ENCODE measurements at places on chromosomes 16 and 17. TPM values are rescaled to one million over a fixed set of nuclear protein-coding genes. Genes with fewer than 3 reads are reported as not detected.

DNA sequence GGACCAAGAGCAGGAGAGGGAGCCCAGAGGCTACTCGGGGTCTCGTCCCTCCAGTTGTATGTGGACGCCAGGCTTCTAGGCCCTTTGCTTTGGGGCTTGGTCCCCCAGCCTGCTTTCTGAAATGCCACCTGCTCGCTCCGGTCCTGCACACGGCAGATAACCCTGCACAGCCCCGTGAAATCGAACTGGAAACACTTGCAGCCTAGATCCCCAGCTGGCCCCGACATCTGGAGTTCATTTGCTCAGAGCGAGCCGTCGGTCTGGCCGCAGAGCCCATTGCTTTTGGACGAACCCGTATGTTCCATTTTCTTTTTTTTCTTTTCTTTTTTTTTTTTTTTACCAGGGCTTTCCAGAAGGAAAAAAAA, 22.9 kb downstream of the C1QTNF1 start:
- peak; percentile 60 for DNase-seq

GRCh38 chr16:86193528-86194193, 294.7 kb downstream of the IRF8 start:
- no peak for DNase-seq

The ENO3 gene
- total RNA-seq, result 246 TPM

DNA sequence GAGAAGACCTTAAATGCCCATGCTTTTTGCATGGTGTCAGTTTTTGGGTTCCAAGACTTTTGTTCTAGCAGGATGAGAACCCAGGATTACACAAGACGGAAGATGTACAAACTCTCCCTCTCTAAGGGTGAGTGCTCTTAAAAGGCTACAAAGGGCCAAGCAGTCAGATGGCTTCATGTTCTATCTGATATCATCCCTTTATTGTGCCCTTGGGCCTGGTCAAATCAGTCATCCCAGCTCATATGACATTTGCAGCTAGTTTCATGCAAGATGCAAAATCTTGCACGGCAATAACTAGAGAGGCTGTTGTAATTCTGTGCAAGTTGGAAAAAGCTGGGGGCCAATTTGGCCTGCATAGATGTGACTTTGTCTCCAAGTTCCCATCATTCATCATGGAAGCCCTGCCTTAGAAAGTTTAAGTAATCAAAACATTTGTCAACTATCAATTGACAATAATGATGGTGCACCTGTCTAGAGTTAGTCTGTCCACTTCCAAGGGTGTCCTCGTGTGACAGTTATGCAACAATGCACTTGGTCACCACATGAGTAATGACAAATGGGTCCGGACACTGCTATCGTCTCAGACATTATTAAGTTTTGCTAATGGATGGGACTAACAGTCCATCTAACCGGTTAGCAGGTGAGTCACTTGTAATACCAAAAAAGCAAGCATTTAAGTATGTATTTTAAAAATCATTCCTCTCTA, 58.6 kb upstream of the ZFHX3 start:
- DNase-seq, result no peak

DNA sequence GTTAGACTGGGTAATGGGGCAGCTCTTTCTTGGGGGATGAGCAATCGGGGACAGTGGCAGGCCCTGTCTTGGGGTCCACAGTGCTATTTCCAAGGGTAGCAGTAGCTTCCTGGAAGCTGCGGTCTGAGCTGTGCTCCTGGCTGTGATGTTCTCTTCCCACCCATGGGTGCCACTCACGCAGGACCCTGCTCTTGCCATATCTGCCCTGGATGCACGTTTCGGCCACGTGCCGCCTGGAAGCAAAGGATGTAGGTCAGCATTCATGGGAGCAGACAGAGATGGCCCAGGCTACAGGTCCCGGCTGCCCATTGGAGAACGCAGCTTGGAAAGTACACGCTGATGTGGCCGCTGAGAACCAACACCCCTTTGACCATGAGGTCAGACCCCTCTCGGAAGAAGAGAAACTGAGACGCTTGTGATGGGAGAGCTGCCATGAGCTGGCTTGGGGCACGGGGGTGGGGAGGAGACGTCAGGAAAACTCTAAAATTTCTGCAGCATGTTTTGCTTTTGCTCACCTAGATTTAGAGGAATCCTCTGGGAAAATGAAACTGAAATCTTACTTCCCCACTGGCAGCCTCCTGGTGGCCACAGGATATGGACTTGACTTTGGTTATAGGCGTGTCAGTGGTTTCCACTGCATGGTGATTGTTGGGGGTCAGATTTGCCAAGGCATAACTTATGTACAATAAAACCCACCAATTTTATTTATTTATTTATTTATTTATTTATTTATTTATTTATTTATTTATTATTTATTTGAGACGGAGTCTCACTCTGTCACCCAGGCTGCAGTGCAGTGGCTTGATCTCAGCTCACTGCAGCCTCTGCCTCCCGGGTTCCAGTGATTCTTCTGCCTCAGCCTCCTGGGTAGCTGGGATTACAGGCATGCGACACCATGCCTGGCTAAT, 36.2 kb upstream of the IRF8 start:
- no peak for DNase-seq

DNA sequence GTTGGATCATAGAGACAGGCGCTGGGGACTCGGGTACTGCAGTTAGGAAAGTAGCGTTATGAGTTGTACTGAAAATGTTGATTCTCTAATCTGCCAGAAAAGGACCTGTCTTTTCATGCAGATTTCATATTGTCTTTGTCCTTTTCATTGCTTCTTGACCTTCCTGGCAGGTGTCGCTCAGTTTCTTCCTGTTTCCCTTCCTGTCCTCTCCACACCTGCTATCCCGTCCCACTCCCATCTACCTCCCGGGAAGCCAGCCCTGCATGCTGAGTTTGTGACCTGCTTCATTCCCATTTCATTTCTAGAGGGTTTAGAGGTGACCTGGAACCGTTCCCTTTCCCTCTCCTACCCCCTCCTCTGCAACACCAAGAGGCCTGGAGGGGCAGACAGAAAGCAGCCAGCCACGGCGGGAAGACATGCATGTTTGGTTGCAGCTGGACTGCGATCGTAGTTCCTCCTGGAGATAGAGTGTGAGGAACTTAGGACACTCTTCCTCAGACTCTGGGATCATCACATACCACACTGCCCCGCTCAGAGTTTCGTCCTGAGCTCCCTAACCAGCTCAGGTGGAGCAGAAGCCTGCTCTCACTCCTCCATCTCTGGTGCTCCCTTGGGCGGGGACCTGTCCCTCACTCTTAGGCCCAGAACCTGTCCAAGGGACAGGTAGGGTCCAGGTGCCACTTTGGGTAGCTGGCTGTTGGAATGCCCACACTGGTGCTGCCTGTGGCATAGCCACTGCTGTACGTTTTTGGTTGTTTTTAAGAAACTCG, 23.9 kb upstream of the ARHGAP23 start:
- no peak for DNase-seq

The SUPT4H1 gene
- total RNA-seq, result 51.9 TPM

The SPN gene
- 3.4 TPM for total RNA-seq

DNA sequence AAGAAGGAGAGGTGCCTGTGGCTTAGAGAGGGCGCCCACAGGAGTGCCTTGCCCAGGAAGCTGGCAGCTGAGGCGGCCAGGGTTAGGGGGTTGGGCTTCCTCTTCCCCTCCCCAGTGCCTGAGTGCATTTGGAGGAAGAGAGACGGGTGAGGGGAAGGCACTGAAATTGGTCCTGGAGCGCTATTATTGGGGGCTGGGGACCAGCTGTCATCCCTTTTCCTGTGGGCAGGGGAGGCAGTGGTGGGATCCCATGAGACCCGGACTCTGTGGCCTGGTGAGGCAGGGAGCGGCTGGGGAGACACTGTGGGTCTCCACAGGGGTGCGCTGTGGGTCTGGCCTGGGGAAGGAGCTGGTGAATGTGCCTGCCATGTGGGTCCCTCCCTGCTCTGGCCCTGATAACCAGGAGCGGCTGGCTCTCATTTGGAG, 259.7 kb downstream of the SEC14L1 start:
- DNase-seq, result no peak

The AIPL1 gene
- not detected for total RNA-seq
